ENCODE measurements at places on chromosomes 1 and 21.
A peak's percentile ranks its signal among the peaks of the same experiment; 100 is the strongest.

DNA sequence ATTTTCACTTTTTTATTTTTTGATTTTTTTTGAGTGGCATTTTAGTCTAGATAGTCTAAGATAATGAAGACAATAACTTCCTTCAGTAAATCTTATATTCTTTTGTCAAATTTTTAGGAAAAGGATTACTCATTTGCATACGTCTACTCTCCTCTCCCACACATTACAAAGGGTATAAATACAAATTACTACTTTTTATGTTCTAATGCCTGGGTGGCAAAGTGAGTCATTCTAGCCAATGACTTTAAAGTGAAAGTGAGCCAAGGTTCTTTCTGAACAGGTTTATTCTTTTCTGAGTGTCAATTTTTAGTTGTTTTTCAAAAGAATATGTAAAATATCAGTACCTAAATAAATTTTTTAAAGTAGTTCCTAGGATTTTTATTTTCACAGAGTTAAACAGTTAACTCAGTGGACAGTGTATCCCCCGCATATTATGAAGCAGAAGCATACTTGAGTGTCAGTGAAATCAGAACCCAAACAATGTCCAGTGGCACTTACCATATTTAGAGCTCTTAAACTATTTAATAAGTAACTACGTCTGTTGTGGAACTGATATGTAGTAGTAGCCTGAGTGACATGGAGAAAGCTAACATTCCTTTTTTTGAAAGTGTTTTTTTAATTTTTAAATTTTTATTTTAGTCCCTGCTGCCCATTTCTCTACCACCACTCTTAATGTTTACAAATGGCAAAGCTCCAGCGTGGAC is 141.7 kb downstream of the PHTF1 start:
- peak; percentile 19 for DNase-seq

DNA sequence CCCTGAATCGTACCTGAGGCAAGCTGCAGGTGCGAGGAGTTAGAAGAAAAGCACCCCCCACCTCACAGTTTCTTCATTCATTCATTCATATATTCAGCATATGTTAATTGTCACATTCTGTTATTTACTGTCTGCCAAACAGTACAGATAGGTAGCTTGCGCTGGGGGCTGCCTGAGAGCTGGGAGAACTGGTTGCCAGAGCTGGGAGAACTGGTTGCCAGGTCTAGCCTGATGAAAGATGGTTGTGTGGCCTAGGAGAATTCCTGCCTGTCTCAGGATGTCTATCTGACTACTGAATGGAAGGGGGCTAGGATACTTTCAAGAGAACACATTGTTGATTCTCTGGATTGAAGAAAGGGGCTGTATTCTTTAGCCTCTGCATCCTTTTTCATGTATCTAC is 225.9 kb upstream of the POU3F1 start:
- no peak for DNase-seq

DNA sequence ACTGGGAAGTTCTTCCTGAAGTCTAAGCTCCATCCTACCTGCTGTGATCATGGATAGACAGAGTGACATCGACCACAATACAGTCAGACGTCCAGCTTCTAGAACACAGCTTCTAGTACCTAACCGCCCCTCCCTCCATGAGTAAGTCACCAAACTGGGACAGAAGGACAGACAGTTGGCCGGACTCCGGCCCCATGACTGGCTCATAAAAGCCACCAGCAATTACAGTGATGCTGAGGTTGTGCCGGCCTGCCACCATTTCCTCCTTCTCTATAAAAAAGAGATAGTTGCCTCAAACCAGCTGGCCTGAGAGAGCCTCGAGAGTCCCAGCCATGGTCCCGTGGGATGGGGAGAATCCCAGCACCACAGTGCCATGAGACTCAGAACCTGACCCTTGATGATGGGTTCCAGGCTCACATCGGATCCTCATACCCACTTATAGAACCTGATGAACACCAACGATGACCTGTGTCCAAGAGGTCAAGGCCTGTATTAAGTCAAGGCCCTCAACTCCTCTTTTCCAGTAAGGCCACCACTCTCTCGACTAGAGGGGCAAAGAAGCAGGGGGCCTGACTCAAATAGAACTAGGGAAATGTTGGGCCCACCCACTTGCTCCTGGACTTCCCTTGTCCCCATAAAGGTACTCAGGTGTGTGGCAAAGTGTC is 3.4 kb downstream of the MEF2D start:
- DNase-seq: peak; percentile 85

DNA sequence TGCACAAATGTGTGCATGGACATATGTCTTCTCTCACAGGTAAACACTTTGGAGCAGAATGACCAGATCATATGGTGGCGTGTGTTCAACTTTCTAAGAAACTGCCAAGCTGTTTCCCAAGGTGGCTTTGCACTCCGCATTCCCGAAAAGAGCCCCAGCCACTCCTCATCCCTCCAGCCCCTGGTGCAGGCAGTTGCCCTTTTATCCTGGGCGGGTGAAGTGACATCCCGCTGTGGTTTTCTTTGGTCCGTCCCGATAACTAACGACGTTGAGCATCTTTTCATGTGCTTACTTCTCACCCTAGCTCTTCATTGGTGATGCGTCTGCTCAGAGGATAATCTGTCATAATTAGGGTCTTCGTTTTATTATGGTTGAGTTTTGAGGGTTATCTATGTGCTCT is 612.5 kb downstream of the MATN1 start:
- no peak for DNase-seq

DNA sequence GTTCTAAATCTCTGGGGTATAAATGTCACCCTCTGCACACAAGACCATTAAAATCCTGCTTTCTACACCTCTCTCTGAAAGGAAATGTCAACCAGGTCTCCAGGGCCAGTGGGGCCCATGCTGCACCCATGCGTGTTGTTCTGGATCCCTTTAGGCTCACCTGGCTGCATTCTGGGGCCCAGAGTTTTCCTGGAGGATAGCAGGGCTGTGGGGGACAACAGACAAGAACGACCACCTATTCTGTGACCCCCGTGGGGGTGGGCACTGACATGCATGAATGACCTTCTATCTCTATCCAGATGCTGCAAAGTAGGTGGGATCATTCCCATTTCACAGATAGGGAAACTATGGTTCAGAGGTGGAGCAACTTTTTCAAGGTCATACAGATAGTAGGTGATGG is 41.6 kb downstream of the TNNT2 start:
- DNase-seq: no peak

DNA sequence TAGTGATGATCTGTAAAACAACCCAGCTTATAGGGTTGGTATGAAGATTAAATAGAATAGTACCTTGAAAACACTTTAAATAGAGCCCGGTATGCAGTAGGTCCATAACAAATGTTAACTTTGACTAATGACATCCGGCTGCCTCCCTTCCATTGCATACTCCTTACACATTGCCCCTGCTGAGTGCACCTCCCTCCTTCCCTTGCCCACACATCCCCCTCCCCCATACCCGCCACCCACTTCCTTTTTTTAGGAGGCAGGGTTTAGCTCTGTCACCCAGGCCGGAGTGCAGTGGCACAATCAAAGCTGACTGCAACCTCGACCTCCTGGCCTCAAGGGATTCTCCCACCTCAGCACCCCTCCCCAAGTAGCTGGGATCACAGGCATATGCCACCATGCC is 24.4 kb upstream of the ZC3H12A start:
- DNase-seq: peak; percentile 29

GRCh38 chr1:205714190-205714905 is 34.0 kb upstream of the SLC45A3 start:
- peak; percentile 52 for DNase-seq

- peak; percentile 47 for DNase-seq
Measured at GRCh38 chr1:99756598-99756997, 9.8 kb downstream of the FRRS1 start.

DNA sequence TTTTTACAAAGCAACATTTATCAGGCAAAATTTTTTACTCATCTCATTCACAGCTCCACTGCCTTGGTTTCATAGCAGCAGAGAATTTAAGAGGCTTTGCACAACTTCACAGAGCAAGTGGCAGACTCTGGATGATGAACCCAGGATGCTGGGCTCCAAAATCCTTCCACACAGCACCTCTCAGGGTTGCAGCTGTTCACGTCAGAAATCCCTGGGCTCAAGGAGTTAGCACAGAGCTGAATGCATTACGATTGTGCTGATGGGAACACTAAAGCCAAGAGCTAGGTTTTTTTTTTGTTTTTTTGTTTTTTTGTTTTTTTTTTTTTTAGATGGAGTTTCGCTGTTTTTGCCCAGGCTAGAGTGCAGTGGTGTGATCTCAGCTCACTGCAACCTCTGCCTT is 2.4 kb upstream of the HTR6 start:
- no peak for DNase-seq

GRCh38 chr21:38949070-38949380 is 143.3 kb downstream of the ETS2 start:
- DNase-seq: no peak

DNA sequence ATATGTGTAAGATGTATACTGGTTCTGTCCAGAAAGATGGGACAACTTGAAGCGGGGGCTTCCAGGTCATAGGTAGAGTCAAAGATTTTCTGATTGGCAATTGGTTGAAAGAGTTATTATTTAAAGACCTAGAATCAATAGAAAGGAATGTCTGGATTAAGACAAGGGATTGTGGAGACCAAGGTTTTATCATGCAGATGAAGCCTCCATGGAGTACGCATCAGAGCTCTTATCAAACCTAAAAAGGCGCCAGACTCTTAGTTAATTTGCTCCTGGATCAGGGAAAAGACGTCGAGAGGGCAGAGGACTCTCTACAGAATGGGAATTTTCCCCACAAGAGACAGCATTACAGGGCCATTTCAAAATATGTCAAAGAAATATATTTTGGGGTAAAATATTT is 23.7 kb upstream of the ETV3 start:
- DNase-seq: no peak

GRCh38 chr1:242425232-242425631 is 99.3 kb downstream of the PLD5 start:
- DNase-seq: no peak

- DNase-seq: no peak
Measured at GRCh38 chr1:80645621-80646020, 1155.1 kb upstream of the ADGRL2 start.

GRCh38 chr1:180206581-180206980 is 23.5 kb upstream of the LHX4 start:
- DNase-seq: no peak

- DNase-seq: no peak
Measured at GRCh38 chr1:168799927-168800605, 71.1 kb upstream of the DPT start.

- DNase-seq: peak; percentile 100
Measured at GRCh38 chr1:234772345-234773147, 162.6 kb upstream of the IRF2BP2 start.

DNA sequence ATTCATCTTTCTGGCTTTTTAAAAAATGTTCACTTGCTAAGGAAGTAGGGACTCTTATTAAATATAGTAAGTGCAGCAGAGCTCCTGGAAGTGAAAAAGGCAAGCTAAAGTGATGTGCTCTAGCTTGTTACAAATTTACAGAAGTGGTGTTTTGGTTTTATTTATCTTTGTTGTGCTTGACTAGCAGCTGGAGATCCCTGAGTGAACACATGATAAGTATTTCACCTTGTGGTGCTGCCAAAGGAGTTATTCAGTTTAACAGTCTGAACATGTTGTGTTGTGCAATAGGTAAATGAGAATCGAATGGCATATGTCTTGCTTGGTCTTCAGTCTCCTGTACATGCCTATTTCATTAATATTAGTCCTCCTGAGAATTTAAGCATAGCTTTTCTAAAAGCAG is 315.7 kb downstream of the TPR start:
- peak; percentile 16 for DNase-seq

GRCh38 chr1:15712168-15712567 is 23.9 kb upstream of the SLC25A34 start:
- DNase-seq: no peak

DNA sequence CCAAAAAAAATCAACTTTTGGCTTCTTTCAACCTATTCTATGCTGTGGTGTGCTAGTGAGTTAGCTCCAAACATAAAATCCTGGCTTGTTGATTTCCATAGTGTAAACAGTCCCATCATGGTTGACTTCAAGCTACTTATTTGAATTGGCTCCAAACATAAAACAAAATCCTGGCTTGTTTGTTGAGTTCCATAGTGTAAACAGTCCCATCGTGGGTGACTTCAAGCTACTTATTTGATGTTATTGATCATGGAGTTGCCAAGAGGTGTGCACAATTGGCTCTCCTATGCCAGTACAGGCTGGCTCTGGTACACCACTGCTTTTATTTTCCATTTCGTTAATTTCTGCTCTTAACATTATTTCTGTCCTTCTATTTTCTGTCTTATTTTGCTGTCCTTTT is 1.8 kb upstream of the COA6 start:
- DNase-seq: no peak

GRCh38 chr21:45122432-45123132 is 48.2 kb downstream of the ADARB1 start:
- no peak for DNase-seq

- no peak for DNase-seq
Measured at GRCh38 chr1:175273376-175274031, 80.9 kb upstream of the KIAA0040 start.

GRCh38 chr1:242673652-242674051 is 149.2 kb upstream of the PLD5 start:
- no peak for DNase-seq

DNA sequence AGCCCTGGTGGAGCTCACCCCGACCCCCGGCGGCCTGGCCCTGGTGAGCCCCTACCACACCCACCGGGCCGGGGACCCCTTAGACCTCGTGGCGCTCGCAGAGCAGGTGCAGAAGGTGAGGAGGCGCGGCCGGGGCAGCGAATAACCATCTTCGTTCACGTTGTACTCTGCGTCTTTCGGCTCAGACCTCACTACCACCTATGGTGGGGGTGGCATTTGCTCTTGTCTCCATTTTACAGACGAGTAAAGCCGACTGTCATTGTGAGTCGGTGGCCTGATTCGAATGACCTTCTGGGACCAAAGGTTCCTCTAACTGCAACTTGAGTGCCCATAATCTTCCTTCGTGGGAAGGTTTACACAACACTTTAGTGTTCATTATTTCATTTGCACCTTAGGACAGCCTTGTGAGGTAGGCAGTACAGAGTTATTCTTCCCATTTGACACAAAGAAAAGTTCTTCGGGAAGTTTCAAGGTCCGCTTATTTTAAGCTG is 506 bp downstream of the C1orf50 start:
- no peak for DNase-seq

Measured in EH (cell line).